ENCODE measurements at places on chromosomes 1 and 21.

DNA sequence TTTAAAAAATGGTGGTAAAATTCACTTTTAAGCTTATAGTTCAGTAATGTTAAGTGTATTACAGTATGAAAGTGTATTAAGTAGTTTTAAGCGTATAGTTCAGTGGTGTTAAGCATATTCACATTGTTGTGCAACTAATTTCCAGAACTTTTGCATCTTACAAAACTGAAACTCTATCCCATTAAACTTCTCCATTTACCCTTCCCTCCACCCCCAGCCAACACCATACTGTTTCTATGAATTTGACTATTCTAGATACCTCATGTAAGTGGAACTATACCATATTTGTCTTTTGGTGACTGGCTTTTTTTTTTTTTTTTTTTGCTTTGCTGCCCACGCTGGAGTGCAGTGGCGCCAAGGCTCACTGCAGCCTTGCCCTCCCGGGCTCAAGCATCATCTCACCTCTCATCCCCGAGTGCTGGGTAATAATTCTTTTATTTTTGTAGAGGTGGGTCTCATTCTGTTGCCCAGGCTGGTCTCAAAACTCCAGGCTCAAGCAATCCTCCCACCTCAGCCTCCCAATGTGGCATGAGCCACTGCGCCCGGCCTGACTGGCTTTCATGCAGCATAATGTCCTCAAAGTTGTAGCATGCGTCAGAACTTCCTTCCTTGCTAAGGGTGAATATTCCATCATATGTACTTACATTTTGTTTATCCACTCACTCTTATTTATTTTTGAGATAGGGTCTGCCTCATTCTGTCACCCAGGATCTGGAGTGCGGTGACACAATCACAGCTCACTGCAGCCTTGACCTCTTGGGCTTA lies 45.1 kb upstream of the BMP8B start:
- no peak for DNase-seq

GRCh38 chr1:35285771-35286606 lies 17.5 kb downstream of the ZMYM4 start:
- DNase-seq: no peak

GRCh38 chr1:194774535-194774934 lies 1588.1 kb upstream of the B3GALT2 start:
- peak; percentile 6 for DNase-seq

GRCh38 chr1:110765640-110766335 lies 91.0 kb upstream of the KCNA3 start:
- peak; percentile 57 for DNase-seq

GRCh38 chr1:241834733-241835377 lies 13.1 kb upstream of the EXO1 start:
- DNase-seq: peak; percentile 46
